ENCODE measurements at places on chromosomes 13 and 19.

- peak; percentile 59 for DNase-seq
These were observed 49.2 kb downstream of the GADD45B start for GRCh38 chr19:2524840-2525723.

DNA sequence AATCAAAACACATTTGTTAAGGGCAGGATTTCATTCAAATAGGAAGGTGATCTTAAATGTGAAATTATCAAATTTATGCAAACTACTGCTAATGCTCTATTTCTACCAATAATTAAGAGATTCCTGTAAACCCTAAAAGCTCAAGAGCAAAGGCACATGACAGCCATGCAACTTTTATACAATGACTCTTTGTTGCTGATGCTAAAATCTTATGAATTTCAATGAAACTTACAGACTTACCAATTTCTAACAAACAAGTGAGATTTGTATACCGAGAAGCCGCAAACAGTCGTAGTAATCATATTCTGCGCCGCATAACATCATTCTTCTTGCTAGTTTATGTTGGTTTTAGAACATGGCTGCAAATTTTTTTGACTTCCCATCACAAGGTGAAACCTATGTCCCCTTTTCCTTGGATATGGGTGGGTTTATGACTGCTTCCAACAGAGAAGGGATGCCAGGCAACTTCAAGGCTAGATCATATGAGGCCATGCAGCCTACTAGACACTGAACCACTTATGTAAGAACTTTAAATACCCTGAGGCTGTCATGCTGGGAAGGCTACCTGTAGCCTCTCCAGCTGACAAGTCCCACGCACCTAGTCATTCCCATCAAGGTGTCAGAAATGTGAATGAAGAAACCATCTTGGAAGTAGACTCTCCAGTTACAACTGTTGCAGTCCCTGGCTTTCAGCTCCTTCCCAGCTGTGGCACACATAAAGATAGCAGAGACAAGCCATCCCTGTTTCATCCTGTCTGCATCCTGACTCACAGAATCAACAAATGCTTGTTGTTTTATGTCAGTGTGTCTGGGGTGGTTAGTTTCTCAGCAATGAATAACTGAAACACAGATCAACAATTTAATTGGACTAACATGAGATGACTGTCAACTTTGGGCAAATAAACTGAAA, 42.0 kb downstream of the LNX2 start:
- no peak for DNase-seq

- peak; percentile 47 for DNase-seq
These were observed 685 bp downstream of the VWA8 start for GRCh38 chr13:41960211-41960636.

- DNase-seq = no peak
These were observed 8.2 kb upstream of the ZNF527 start for GRCh38 chr19:37362733-37363132.

Data from Right ventricle myocardium superior (tissue), 1 donor.